ENCODE measurements at places on chromosomes 13 and 19. TPM values are rescaled to one million over a fixed set of nuclear protein-coding genes. Genes with fewer than 3 reads are reported as not detected.

DNA sequence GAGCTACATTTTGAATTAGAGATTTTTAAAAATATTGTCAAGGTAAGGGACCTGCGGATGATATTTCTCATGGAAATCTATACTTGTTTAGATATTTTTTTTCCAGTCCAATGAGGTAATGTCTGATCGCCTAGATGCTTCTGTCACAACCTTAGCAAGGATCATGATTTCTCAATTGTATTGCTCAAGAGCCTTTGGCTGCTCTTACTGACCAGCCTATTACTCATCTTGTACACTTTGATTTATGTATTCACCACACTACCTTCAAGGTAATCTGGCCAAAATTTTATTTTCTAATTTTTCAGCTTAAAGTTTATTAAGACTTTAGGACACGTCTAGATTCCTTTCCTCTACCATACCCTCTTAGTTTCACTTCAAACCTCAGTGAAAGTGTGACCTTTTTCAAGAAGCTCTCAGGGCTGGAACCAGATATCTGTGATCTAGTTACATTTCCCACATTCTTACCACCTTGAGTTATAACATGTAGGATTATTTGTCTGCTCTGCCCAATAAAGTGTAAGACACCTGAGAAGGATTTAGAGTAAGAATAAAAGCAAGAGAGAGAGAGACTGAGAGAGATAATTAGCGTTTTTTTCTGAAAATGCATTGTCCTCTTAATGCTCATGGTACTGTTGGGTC, 197.1 kb downstream of the ITGBL1 start:
- no peak for DNase-seq

DNA sequence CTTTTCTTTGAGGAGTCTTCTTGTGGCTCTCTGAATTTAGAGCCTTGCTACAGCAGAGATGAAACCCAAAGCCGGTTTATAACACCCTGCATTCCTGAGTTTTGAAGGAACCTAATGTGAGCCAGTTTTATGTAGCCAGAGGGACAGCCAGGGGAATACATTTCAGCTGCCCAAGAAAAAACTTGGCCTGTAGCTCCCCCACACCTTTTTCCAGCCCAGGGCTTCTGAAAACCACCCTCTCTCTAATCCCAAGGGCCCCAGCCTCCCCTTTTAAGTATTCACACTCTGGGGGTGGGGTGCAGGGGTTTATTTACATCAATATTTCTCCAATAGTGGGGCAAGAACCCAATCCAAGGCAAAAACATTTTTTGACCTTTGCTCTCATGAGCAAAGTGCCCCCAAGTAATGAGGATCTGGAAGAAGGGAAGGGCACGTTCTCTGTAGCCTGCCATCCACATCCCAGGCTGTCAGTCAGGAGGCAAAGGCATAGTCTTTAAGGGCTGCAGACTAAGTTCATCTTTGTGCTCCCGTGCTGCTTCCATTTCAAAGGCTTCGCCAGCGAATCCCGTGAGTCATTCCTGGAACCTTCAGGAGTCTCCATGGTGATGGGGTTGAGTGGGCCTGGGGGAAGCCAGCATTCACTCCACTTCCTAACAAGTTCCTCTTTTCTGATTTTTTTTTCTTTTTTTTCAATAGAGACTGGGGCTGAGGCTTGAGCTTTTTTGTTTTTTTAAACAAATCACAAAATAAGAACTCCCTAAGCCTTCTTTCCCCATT, 33.2 kb upstream of the MEDAG start:
- DNase-seq, result peak; percentile 81

IGFL3 gene
- not detected for total RNA-seq

GRCh38 chr13:80894917-80895316, 554.0 kb upstream of the SPRY2 start:
- no peak for DNase-seq

KBTBD6 gene
- total RNA-seq, result 11.5 TPM

All from H9 (cell line).